Dermis blood vessel endothelial cell (primary cell): ENCODE measurements at places on chromosomes 12 and 14.
A peak's percentile ranks its signal among the peaks of the same experiment; 100 is the strongest.

GRCh38 chr14:50798048-50798421 is 32.9 kb downstream of the NIN start:
- no peak for DNase-seq

- DNase-seq, result no peak
Measured at GRCh38 chr14:105145381-105146180, 23.0 kb downstream of the JAG2 start.

- no peak for DNase-seq
Measured at GRCh38 chr12:66664076-66664475, 14.8 kb downstream of the GRIP1 start.

- no peak for DNase-seq
Measured at GRCh38 chr14:52348279-52348678, 34.2 kb downstream of the PTGER2 start.

GRCh38 chr14:38442208-38442607 is 186.3 kb upstream of the CLEC14A start:
- DNase-seq, result peak; percentile 43

DNA sequence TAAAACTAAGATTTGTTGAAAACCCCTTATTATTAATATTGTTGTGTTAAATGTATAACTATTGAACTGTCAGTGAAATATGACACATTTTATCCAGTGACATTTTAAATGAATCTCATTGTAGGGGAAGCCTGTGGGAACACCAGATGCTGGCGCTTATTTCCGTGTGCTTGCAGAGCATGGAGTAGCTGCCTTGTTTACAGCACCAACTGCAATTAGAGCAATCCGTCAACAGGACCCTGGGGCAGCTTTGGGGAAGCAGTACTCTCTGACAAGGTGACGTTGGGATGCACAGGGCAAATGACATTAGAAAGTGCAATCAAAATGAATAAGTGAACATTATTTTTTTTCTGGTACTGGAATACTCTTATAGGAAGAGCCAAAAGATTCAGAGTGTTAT is 96.8 kb downstream of the ACSS3 start:
- no peak for DNase-seq

DNA sequence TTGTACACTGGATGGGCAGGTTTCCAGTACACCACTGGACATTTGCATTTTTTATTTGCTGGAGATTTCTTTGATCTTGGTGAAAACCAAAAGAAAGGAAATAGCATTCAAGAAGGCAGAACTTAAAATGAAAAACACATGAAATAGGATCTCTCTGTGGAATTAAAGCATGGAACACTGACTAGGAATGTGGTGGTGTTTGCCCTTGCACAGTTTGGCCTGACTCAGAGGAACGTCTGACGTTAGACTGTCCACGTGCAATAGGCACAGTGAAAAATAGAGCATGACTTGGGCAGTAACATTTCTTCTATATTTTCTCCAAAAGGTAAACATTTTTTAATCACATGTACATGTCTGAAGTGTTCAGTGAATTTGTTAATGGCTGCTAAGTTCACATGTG is 474.1 kb upstream of the PRICKLE1 start:
- DNase-seq, result no peak

- DNase-seq, result no peak
Measured at GRCh38 chr12:21627924-21628323, 23.3 kb upstream of the GYS2 start.

- peak; percentile 30 for DNase-seq
Measured at GRCh38 chr12:112018571-112019237, 5.5 kb downstream of the ERP29 start.

DNA sequence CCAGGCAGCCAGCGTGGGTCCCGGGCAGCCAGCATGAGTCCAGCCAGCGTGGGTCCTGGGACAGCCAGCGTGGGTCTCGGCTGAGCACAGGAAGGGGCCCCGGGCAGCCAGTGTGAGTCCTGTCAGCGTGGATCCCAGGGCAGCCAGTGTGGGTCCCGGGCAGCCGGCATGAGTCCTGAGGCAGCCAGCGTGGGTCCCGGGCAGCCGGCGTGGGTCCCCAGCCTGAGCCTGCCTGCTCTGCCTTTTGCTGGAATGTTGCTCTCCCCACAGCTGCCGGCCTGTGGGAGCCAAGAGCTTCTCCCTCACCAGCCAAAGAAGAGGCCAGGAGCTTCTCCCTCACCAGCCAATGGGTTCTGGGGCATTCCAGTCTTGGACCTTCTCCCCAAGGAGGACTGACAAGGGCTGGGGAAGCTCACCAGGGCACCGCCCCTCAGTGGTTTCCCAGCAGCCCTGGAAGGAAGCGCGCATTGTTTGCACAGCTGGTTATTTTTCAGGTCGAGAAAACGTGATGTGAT is 15.0 kb upstream of the RFLNA start:
- peak; percentile 15 for DNase-seq

DNA sequence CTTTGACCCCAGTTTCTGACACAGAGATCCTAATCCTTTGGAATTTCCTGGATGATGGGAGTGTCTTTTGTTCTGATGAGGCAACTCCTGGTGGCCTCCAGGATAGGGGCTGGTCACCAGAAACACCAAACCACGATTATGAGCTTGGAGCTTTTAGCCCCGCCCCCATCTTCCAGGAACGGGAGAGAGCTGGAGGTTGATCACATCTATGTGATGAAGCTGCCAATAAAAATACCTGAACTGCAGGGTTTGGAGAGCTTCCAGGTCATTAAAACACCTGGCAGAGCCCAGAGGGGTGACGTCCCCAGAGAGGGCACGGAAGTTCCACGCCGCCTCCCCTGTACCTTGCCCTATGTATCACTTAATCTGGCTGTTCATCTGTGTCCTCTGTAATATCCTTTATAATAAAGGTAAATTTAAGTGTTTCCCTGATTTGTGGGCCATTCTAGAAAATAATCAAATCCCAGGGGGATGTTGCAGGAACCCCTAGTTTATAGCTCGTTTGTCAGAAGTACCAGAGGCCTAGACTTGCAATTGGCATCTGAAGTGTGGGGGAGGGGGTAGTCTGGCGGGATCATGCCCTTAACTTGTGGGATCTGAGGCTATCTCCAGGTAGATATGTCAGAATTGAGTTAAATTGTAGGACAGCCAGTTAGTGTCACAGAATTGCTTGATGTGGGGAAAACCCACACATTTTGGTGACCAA is 21.2 kb downstream of the APPL2 start:
- peak; percentile 75 for DNase-seq

- DNase-seq, result no peak
Measured at GRCh38 chr12:34347367-34347766, 325.1 kb downstream of the ALG10 start.

DNA sequence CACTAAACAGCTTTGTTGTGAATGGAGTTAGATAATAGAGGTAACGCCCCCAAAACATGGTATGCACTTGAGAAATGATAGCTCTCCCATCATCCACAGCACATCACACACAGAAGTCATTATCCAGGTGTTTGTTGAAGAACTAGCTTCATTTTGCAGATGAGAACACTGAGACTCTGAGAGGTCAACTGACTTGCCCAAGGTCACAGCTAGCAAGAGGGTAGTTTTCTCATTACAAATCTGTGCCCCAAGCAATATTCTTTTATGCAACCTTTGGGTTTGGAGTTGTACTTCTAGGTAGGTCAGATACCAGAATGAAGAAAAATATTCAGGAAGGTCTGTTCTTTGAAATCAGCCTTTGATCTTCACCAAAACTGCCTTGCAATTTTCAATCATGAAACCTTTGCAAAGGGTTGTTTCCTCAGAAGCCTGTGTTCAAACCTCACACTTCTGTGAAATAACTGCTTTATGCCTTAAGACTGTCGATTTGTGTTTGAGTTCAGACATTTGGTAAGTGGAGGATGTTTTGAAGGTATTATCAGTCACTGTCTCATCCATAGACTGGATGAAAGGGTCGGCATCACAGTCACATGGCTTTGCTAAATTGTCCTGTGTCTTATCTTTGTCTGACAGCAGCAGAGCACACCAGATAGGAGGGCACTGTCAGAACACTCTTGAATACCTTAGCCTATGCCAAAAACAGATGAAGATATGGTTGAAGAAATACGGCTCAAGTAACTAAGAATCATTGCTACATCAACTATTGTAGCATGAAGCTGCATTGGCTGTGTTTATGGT is 233.2 kb upstream of the BTG1 start:
- DNase-seq, result no peak

- DNase-seq, result no peak
Measured at GRCh38 chr12:42291680-42292079, 34.2 kb downstream of the ZCRB1 start.

GRCh38 chr14:67680121-67680602 is 5.7 kb upstream of the VTI1B start:
- peak; percentile 81 for DNase-seq

GRCh38 chr12:93884794-93885460 is 207.8 kb downstream of the CRADD start:
- DNase-seq, result no peak

GRCh38 chr12:91058786-91059185 is 962 bp upstream of the KERA start:
- DNase-seq, result no peak

DNA sequence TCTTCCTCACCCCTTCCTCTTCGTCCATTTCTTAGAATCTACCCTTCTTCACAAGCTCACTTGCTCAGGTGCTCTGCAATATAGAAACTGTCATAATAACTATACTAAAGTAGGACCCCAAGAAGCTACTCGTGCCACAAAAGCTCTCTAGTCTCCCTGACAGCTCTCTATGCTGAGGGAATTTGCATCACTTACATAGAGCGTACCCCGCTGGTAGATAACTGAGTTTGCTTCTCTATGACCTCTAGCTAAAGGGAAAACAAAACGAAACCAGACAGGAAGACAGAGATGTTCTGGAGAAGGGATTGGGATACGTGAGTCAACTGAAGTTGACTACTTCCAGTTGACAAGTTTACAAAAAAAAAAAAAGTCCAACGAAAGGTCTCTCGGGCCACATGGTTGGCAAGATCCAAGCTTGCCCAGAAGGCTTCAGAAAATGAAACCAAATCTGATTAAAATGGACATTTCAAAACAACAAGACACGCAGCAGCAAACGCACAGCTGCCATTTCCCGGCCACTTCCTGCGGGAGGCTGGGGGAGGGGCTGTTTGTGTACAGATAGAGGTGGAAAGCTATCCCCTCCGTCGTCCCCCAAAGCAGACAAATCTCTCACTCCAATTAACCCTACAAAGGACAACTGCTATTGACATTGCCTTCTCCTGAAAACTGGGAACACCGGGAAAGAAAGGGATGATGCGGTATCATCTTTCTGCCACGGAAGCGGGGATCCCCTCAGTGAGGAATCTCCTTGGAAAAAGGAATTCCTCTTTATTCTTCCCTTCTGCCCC is 1.3 kb downstream of the BAZ2A start:
- DNase-seq, result peak; percentile 75

DNA sequence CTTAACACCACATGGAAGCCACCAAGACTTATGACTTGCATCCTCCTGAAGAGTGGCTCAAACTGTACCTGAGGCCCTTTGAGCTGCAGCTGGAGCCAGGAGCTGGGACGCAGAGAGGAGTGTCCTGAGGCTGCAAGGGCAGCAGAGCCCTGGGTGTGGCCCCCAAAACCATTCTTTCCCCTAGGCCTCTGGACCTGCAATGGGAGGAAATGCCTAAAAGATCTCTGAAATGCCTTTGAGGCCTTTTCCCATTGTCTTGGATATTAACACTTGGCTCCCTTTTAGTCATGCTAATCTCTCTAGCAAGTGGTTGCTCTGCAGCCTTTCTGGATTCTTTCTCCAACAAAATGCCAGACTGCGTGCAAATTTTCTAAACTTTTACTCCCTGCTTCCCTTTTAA is 156.1 kb downstream of the SLC38A4 start:
- no peak for DNase-seq

- DNase-seq, result no peak
Measured at GRCh38 chr14:22509751-22510300, 79.2 kb downstream of the DAD1 start.

DNA sequence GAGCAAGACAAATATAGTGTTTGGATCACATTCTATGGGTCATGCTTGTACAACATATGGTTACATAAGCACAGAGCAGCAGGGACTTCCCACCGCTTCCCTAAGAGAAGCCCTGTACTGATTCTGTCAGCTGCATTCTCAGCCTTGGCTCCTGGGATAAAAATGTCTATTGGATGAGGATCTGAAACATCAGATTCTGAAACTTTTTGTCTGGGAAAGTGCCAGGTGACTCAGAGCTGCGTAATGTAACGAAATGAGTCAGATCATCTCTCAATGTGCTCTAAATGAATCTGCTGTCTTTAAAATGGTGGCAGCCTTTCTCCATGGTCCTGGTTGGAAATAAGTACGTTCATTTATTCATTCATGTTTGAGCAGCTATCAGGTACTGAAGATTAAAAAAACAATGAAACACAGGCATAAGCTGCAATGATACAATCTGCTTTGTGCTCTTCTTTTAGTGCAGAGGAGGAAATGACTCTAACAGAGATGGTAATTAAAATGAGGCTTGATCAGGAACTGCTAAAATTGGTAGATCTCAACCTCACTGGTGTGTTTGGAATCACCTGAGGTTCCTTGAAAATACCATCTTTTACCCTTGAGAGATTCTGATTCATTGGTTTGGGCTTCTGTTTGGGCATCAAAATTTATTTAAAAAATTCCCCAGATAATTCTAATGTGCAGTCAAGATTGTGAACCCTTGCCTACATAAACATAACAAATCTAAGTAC is 99.1 kb upstream of the NAP1L1 start:
- DNase-seq, result peak; percentile 95

GRCh38 chr12:5294274-5295070 is 137.4 kb upstream of the NTF3 start:
- no peak for DNase-seq

- no peak for DNase-seq
Measured at GRCh38 chr12:48807981-48808380, 10.3 kb upstream of the CACNB3 start.

DNA sequence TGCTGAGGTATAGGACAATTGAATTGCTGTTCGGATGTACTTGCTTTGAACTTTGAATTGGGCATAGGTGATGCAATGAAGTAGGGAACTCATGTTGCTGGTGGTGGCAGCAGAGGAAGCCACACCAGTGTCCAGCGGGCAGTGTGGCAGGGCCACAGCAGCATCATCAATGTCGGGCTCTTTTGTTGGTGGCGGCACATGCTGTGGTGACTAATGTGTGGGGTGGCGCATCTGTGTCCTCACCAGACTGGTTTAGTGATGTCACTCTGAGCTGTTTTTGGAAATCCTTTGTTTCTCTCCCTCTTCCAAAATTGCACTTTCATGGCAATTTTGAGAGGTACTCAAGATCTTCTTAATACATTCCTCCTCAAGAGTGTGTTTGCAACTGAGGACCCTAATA is 187.6 kb downstream of the ETNK1 start:
- DNase-seq, result no peak

GRCh38 chr14:68362846-68363245 is 430.0 kb downstream of the ZFP36L1 start:
- no peak for DNase-seq
